Sigmoid colon (tissue), 7 donors: ENCODE measurements at places on chromosomes 6 and 20. TPM values are rescaled to one million over a fixed set of nuclear protein-coding genes. Genes with fewer than 3 reads are reported as not detected.

DNA sequence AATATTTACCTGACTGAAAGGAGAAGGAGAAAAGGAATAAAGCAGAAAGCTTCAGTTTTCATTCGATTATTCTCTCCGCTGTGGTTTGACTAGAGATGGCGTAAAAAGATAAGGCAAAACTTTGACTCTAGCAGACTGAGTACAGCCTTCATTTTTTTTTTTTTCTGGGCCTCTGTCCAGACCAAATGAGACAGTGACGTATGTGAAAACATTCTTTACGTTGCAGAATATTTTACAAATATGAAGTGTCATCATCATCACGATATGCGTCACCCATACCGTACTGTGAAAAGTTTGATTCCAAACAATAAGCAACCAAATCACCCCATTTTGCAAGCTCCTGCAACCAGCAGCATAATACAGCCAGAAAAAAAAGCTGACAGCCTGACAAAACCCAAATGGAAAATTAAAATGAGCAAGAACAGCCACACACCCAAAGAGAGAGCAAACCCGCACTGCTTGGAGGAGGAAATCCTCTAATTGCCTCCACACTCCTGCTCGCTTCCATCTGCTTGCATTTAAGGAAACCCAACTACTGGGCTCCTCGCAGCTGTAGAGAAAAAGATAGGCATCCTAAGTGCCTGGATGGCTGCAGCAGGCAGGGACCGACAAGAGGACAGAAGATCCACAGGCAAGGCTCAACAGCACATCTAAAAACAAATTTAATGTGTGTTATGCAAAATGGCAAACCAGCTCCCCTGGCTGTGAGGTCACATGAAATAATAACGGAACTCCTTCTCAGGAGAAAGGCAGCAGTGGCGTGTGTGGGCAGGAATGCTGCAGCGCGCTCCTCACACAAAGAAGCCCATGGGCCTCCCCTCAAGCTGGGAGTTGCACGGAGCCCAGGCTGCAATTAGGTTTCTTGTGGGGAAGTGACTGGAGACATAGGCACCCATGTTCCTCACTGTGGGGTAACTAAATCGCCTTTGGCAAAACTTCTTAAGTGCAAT, 113.1 kb downstream of the FYN start:
- DNase-seq, result peak; percentile 76
- H3K27ac ChIP-seq, result peak overlapping the region; percentile 53
- H3K4me1 ChIP-seq, result peaks cover 53% of the 10 kb centered on the region
- no peaks in the 10 kb centered on the region for H3K27me3 ChIP-seq

HCRTR2 gene
- not detected for total RNA-seq

KCNK16 gene
- not detected for total RNA-seq

DNA sequence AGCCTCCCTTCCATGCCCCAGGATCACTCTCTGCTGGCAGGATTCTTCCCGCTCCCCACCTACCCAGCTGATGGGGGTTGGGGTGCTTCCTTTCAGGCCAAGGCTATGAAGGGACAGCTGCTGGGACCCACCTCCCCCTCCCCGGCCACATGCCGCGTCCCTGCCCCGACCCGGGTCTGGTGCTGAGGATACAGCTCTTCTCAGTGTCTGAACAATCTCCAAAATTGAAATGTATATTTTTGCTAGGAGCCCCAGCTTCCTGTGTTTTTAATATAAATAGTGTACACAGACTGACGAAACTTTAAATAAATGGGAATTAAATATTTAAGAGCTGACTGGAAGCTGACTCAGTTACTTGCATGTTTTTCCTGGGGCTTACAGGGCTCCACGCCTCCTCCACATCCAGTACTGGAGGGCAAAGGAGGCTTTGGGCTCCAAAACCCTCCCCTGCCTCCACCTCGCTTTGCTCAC, 24.3 kb upstream of the FANCE start:
- no peaks in the 10 kb centered on the region for H3K27me3 ChIP-seq
- H3K27ac ChIP-seq, result no peak overlapping the region
- peaks cover 46% of the 10 kb centered on the region for H3K36me3 ChIP-seq
- no peaks in the 10 kb centered on the region for H3K4me1 ChIP-seq
- no peak for DNase-seq

GRCh38 chr6:134340179-134340975, 22.5 kb upstream of the SGK1 start:
- H3K36me3 ChIP-seq, result no peaks in the 10 kb centered on the region
- DNase-seq, result no peak
- H3K27ac ChIP-seq, result no peak overlapping the region

RIMS4 gene
- total RNA-seq, result 0.14 TPM

- no peaks in the 10 kb centered on the region for H3K36me3 ChIP-seq
- H3K4me1 ChIP-seq, result peaks cover 41% of the 10 kb centered on the region
- H3K27ac ChIP-seq, result no peak overlapping the region
- H3K4me3 ChIP-seq, result no peak overlapping the region
- peaks cover 90% of the 10 kb centered on the region for H3K27me3 ChIP-seq
- no peak for DNase-seq
These were observed 6.8 kb upstream of the POU3F2 start for GRCh38 chr6:98827295-98828159.

DNA sequence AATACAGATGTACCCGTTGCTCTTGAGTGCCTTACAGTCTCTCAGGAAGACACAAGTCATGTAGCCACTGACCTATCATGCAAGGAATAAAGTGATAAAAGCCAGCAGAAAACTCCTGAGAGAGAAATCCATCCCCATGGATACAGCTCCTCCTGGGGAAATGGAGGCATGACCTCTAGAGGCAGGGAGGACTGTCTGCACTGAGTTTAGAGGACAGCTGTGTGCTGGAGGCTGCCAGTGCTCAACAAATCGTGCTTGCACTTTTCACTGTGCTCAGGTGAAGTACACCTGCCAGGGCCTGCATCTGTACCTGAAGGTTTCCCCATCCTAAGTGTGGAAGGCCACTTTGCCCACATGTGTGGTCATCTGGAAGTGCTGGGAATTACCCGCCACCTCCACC, 12.1 kb downstream of the CD93 start:
- no peaks in the 10 kb centered on the region for H3K4me1 ChIP-seq
- no peak overlapping the region for H3K4me3 ChIP-seq
- H3K27me3 ChIP-seq, result no peaks in the 10 kb centered on the region
- no peaks in the 10 kb centered on the region for H3K36me3 ChIP-seq

GRCh38 chr6:152146385-152146784, 338.9 kb downstream of the ESR1 start:
- H3K36me3 ChIP-seq, result peaks cover 13% of the 10 kb centered on the region
- no peak overlapping the region for H3K27ac ChIP-seq
- no peaks in the 10 kb centered on the region for H3K4me1 ChIP-seq
- no peaks in the 10 kb centered on the region for H3K27me3 ChIP-seq
- DNase-seq, result no peak
